Uterus (tissue), 4 donors: ENCODE measurements at places on chromosomes 11 and 22. TPM values are rescaled to one million over a fixed set of nuclear protein-coding genes. Genes with fewer than 3 reads are reported as not detected.

Gene ZP1
- not detected for total RNA-seq

GRCh38 chr11:57237204-57237681, at the start of gene APLNR:
Gene APLNR, minus strand, starts transcription at chr11:57237250. Its CDS starts 246 bp downstream, at chr11:57237004.
- no peaks in the 10 kb centered on the region for H3K27me3 ChIP-seq
- no peak within 1 kb of the TSS for H3K4me3 ChIP-seq
- no peaks in the 10 kb centered on the region for H3K4me1 ChIP-seq
- no peaks in the 10 kb centered on the region for H3K36me3 ChIP-seq
- no peak for DNase-seq

Gene SMTNL1
- not detected for total RNA-seq

DNA sequence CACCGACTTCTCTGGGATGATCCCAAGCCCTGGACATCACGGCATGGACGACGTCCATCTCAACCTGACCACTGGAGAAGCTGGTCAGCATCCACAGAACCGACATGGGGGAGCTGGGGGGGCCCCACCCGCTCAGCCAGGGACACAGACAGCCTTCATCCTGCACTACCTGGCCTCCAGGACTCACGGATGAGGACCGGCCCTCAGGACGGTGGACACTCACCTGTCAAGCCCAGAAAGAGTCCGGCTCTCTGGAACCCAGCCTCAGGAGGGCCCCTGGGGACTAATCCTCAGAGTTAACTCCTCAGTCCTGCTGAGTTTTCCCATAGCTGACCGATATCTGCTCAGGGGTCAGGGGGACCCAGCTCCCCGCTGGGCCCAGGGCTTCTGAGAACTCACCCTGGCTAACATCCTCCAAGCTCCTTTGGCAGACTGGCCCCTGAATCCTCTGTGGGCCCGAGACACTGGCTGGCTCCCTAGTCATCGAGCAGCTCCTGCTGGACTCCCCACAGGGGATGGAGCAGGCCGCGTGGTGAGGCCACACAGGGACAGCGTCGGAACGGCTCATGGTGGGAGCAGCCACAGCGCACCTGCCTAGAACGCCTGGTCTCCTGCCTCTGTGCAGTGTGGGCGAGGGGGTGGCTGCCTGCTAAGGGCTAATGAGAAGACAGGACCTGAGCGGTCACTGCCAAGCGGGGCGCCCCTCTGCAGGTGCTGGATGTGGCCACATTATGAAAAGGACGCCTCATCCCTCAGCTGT, 649.2 kb downstream of the BRD1 start:
- no peak overlapping the region for H3K4me3 ChIP-seq
- no peaks in the 10 kb centered on the region for H3K36me3 ChIP-seq
- H3K27ac ChIP-seq = no peak overlapping the region
- H3K4me1 ChIP-seq = no peaks in the 10 kb centered on the region
- no peaks in the 10 kb centered on the region for H3K27me3 ChIP-seq
- no peak for DNase-seq

- peak overlapping the region; percentile 58 for H3K27ac ChIP-seq
- H3K4me3 ChIP-seq = peak overlapping the region; percentile 59
- H3K36me3 ChIP-seq = no peaks in the 10 kb centered on the region
- H3K27me3 ChIP-seq = no peaks in the 10 kb centered on the region
- DNase-seq = no peak
- no peaks in the 10 kb centered on the region for H3K4me1 ChIP-seq
Measured at GRCh38 chr11:6927030-6927617, 898 bp downstream of the ZNF215 start.

DNA sequence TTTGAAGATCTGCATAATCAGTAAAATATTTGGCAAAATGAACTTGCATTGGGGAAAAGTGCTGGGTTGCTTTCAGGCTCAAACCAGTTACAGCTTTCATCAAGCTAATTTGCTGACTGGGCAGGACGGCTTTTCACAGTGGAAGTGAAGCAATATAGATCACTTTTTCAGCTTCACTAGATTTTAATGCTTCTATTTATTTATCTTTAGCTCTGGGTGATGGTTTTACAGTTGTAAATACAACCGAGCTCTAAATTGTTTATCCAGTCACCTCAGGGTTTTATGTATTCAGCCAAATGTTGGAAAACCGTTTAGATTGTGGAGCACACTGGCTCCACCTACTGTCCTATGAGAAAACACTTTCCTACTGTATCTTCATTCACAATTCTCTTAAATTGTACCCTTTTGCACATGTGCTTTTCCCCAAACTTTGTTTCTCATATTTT, 58.2 kb downstream of the ACER3 start:
- no peak for DNase-seq
- no peaks in the 10 kb centered on the region for H3K27me3 ChIP-seq
- H3K4me1 ChIP-seq = no peaks in the 10 kb centered on the region
- no peak overlapping the region for H3K4me3 ChIP-seq
- no peaks in the 10 kb centered on the region for H3K36me3 ChIP-seq

Gene TUB
- 57.4 TPM for total RNA-seq

Gene ELF5
- total RNA-seq = not detected

DNA sequence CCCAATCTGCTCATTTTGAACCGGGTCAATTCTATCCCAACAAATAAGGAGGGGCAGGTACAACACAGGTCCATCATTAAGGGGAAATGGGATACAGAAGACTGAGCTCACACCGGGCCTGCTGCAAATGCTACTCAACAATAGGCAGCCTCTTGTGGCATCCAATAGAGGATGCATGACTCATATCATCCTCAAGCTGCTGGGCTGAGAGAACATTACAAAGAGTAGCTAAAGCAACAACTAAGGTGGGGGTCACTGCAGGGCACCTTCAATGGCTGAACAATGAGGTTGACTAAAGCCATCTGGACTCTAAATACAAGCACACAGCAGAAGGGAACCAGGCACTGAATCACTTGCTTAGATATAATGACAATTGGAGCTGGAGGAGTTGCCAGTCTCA, 130.1 kb upstream of the SYN3 start:
- H3K4me3 ChIP-seq = no peak overlapping the region
- H3K27ac ChIP-seq = no peak overlapping the region
- H3K4me1 ChIP-seq = no peaks in the 10 kb centered on the region
- H3K27me3 ChIP-seq = no peaks in the 10 kb centered on the region

DNA sequence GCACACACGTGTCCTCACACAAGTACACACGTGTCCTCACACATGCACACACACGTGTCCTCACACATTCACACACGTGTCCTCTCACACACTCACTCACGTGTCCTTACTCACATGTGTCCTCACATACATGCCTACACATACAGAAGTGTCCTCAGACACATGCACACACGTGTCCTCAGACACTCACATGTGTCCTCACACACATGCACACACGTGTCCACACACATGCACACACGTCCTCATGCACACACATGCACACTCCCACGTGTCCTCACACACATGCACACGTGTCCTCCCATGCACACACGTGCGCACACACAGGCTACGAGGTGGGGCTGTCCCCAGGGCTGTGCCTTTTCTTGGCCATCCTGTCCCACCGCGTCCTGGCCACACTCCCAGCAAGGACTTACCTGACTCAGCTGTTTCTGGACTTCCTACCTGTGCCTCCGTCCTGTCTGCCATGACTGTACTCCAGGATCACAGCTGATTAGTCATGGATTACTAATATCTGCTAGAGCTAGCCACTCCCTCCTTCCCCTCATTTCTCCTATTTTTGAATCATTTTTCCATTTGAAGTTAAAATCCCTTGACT, 990.2 kb downstream of the BRD1 start:
- no peaks in the 10 kb centered on the region for H3K4me1 ChIP-seq
- H3K27me3 ChIP-seq = no peaks in the 10 kb centered on the region
- no peak overlapping the region for H3K27ac ChIP-seq
- no peak overlapping the region for H3K4me3 ChIP-seq
- DNase-seq = no peak
- no peaks in the 10 kb centered on the region for H3K36me3 ChIP-seq

GRCh38 chr22:37739611-37740049, 42.8 kb downstream of the TRIOBP start:
- H3K36me3 ChIP-seq = no peaks in the 10 kb centered on the region
- no peaks in the 10 kb centered on the region for H3K27me3 ChIP-seq
- H3K4me1 ChIP-seq = peaks cover 21% of the 10 kb centered on the region
- DNase-seq = no peak

DNA sequence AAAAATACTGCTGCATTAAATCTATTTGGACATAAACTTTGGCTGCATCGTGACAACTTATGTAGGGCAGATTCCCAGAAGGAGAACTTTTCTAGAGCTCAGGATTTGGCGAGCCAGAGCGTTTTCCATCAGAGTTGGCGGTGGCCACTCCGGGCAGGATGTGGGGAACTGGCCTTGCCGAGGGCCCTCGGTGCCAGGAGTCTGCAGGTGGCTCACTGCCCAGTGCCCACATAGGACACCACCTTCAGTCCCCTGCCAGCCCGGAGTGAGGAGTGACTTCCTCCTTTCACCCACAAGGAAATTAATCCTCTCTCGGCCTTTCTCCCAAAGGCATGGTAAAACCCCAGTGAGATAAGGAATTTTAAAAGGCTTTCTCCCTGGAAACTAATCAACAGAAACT, 1.6 kb upstream of the LGALS2 start:
- DNase-seq = no peak
- no peak overlapping the region for H3K4me3 ChIP-seq
- no peaks in the 10 kb centered on the region for H3K36me3 ChIP-seq
- H3K4me1 ChIP-seq = no peaks in the 10 kb centered on the region
- no peak overlapping the region for H3K27ac ChIP-seq

DNA sequence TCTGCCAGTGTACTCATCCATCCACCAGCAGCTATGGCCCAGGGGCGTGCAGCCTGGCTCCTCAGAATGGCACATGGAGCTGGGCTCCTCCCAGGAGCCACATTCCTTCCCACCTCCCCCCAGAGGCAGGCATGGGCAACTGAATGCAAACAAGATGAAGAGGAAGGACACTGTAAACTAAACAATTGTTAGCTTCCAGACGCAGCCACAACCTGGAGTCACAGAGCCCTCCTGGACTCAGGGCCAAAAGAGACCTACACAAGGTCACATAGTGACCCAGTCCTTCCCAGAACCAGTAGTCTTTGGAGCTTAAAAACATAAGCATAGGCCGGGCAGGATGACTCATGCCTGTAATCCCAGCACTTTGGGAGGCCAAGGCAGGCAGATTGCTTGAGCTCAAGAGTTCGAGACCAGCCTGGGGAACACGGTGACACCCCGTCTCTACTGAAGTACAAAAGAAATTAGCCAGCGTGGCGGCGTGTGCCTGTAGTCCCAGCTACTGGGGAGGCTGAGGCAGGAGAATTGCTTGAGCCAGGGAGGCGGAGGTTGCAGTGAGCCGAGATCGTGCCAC, 30.7 kb upstream of the CLDN5 start:
- H3K4me1 ChIP-seq = no peaks in the 10 kb centered on the region
- no peak overlapping the region for H3K27ac ChIP-seq
- no peaks in the 10 kb centered on the region for H3K36me3 ChIP-seq
- no peak for DNase-seq

Gene CHKB
- 38.1 TPM for total RNA-seq

Gene OR51A2
- total RNA-seq = not detected

DNA sequence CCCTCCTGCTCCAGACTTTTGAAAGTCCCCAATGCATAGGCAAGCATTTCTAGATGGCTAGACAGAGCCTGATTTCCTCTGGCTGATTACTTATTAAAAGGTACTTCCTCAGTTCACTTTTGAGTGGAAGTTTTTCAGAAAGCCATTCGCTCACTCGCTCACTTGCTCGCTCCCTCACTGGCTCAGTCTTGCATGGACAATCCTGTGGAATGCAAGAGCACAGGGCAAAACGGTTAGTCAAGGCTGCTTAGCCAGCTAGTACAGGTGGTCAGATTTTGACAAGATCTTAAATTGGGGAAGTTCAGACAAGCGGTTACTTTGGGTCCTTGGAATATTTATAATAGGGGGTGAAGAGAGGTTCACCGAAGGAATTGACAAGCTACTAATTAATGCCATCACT, 101.0 kb downstream of the ARL14EP start:
- no peaks in the 10 kb centered on the region for H3K36me3 ChIP-seq
- no peak overlapping the region for H3K4me3 ChIP-seq
- H3K27me3 ChIP-seq = no peaks in the 10 kb centered on the region
- DNase-seq = no peak
- H3K27ac ChIP-seq = no peak overlapping the region
- no peaks in the 10 kb centered on the region for H3K4me1 ChIP-seq

Gene TMEM45B
- total RNA-seq = 0.29 TPM

DNA sequence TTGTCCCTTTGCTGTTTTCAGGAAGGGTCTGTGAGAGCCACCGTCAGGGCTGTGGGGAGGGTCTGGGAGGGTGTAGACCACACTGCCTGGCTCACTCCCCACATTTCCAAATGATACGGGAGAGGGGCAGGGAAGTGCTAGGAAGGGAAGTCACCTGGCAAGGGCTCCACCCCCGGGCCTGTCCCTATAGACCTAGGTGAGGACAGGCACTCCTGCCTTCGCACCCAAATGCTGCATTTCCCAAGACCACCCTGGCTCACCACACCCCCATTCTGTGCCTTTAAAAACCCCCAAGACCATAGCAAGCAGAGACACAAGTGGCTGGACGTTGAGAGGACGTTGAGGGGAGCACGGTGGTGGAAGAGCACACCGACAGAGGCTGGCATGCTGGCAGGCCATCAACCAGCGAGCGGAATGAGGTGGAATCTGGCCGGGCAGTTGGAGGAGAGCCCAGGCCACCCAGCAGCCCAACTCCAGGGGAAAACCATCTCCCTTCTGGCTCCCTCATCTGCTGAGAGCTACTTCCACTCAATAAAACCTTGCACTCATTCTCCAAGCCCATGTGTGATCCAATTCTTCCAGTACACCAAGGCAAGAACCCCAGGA, 45.7 kb downstream of the GNB1L start:
- no peaks in the 10 kb centered on the region for H3K27me3 ChIP-seq
- H3K27ac ChIP-seq = no peak overlapping the region
- peak; percentile 8 for DNase-seq
- H3K4me3 ChIP-seq = no peak overlapping the region
- no peaks in the 10 kb centered on the region for H3K36me3 ChIP-seq
- H3K4me1 ChIP-seq = peaks cover 7% of the 10 kb centered on the region

GRCh38 chr11:2590965-2591754, 108.6 kb downstream of the KCNQ1OT1 start:
- no peaks in the 10 kb centered on the region for H3K36me3 ChIP-seq
- H3K27ac ChIP-seq = no peak overlapping the region
- no peaks in the 10 kb centered on the region for H3K27me3 ChIP-seq
- no peak overlapping the region for H3K4me3 ChIP-seq
- no peak for DNase-seq

DNA sequence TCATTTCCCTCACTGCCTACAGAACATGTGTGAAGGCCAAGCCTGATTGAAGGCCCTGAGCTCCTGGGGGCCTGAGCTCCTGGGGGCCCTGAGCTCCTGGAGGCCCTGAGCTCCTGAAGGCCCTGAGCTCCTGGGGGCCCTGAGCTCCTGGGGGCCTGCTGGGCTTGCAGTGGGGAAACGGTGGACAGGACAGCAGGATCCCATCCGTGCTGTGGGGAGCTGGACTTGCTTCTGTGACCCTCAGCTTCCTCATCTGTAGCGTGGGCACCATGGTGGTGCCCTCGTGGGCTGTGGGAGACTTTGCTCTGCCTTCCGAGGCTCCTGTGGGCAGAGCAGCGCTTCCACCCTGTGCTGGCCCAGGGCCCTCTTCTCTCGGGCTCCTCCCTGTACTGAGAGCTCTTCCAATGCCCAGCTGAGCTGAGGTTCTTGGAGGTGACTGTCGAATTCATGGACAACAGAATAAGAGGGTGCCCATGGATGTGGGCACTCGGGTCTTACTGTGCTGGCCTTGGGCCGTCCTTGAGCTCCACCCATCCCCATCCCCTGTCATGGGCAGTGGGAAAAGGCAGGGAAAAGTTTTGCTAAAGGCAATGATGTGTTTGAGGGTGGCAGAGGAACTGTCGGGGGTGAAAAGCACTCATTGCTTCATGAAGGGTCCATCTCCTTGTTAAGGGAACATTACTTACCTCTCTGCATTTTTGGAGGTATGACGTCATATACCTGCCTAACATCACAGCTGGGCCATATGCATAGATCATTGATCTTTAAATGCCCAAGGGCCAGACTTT, 786.7 kb downstream of the TBC1D22A start:
- DNase-seq = no peak
- no peaks in the 10 kb centered on the region for H3K4me1 ChIP-seq
